ENCODE measurements at places on chromosomes 4 and X. TPM values are rescaled to one million over a fixed set of nuclear protein-coding genes. Genes with fewer than 3 reads are reported as not detected.

Gene SOWAHB
- 28.0 TPM for total RNA-seq

Gene SPANXB1
- not detected for total RNA-seq

Gene P2RY4
- 19.4 TPM for total RNA-seq

Gene EOLA2
- 39.6 TPM for total RNA-seq

Gene NUP62CL
- total RNA-seq, result 1.2 TPM

Gene MAMLD1
- total RNA-seq, result 2.5 TPM

Gene STK32B
- 0.35 TPM for total RNA-seq

DNA sequence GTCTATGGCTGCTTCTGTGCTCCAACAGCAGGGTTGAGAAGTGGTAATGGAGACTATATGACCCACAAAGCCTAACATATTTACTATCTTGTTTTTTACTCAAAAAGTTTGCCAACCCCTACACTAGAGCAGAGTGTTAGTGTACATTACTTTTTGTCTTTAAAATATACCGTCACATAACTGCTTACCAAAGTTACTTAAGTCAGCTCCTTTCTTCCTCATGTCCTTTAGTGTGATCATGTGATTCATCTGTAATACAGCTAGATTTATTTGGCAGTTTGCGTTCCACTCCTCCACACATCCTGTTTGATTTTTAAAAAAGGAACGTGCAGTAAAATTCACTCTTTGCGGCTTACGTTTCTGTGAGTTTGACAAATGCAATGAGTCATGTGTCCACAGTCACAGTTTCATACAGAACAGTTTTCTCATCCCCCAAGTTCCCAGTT lies 162.4 kb upstream of the GPRIN3 start:
- H3K4me3 ChIP-seq, result no peak overlapping the region
- H3K4me1 ChIP-seq, result no peaks in the 10 kb centered on the region
- no peak for DNase-seq
- no peak overlapping the region for H3K27ac ChIP-seq

GRCh38 chr4:48748949-48749596 lies 31.0 kb downstream of the FRYL start:
- no peaks in the 10 kb centered on the region for H3K4me1 ChIP-seq
- H3K27ac ChIP-seq, result no peak overlapping the region
- no peak for DNase-seq
- no peaks in the 10 kb centered on the region for H3K27me3 ChIP-seq

- H3K4me3 ChIP-seq, result no peak overlapping the region
- H3K27me3 ChIP-seq, result no peaks in the 10 kb centered on the region
- H3K4me1 ChIP-seq, result no peaks in the 10 kb centered on the region
- peak overlapping the region; percentile 39 for H3K27ac ChIP-seq
These were observed 15.2 kb upstream of the UVSSA start for GRCh38 chr4:1331591-1332353.

DNA sequence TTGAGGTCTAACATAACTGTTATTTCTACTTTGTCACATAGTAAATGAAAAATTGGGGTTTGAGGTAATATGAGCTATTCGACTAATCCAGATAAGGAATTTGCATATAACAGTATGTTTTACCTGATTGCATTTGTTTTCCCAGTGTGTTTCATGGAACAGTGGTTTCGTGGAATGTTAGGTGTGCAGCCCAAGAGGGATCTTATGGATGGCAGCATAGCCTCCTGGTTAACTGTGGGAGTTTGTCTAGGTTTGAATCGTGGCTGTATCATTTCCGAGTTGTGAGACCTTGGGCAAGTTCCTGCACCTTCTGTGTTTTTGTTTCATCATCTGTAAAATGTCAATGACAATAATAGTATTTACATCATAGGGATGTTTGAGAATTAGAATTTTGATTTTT lies 7.9 kb downstream of the BMPR1B start:
- no peaks in the 10 kb centered on the region for H3K27me3 ChIP-seq
- no peaks in the 10 kb centered on the region for H3K4me1 ChIP-seq
- no peaks in the 10 kb centered on the region for H3K36me3 ChIP-seq
- no peak overlapping the region for H3K4me3 ChIP-seq
- no peak for DNase-seq

DNA sequence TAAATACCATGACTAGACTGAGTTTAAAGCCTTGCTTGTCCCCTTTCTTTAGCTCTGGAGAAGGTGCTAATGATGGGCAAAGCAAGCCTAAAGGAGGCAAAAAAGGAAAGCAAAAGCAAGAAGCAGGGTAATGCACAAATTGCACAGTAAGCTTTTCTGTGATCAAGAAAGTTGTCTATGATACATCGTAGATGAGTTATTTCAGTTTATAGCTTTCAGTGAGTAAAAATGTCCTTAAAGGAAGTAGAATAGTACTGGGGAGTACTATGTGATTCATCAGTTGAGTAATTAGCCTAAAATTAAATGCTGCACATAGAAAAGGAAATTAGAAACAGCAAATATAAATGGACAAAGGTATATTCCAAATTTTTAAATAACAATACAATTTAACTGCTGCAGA lies 50.2 kb upstream of the PDE5A start:
- no peaks in the 10 kb centered on the region for H3K36me3 ChIP-seq
- no peaks in the 10 kb centered on the region for H3K4me1 ChIP-seq
- DNase-seq, result no peak
- no peak overlapping the region for H3K27ac ChIP-seq
- no peak overlapping the region for H3K4me3 ChIP-seq

- no peaks in the 10 kb centered on the region for H3K36me3 ChIP-seq
- no peak for DNase-seq
- no peak overlapping the region for H3K4me3 ChIP-seq
These were observed 537.3 kb upstream of the FTHL17 start for GRCh38 chrX:31609130-31609529.

DNA sequence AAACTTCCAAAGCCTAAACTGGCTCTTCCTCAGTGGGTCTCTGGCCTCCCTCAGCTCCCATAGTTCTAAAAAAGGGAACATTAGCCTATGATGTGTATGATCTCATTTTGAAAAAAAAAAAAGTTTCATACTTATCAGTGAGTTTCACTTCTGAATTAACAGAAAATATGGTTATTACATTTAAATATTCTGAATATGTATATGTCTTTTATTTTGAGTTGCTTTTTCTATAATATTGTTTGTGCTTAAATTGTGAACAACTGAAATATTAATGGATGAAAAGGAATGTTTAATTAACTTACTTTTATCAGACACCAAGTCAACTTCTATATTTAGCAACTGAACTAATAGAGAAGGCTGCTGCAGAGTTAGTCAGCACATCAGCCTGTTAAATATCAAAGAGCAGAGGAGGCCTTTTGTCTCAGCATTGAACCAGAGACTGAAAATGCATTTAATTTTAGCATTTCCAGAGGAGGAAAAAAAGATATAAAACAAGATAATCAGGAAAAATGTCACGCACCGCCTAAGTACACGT lies 20.4 kb upstream of the FHL1 start:
- H3K27me3 ChIP-seq, result no peaks in the 10 kb centered on the region
- peak overlapping the region; percentile 65 for H3K27ac ChIP-seq
- no peak for DNase-seq
- no peaks in the 10 kb centered on the region for H3K36me3 ChIP-seq
- no peak overlapping the region for H3K4me3 ChIP-seq

DNA sequence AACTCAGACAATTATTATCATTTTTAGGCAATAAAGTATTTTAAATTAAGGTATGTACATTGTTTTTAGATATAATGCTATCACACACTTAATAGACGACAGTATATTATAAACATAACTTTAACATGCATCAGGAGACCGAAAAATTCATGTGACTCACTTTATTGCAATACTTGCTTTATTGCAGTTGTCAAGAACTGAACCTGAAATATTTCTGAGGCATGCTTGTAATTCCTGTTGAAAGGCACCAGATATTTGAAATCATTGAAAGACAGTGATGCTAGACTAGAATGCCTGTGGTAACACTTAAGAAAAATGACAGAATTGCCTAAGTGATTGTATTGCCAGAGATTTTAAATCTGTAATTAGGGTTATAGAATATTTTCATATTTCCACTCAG lies 175.6 kb upstream of the MAGEB2 start:
- no peak for DNase-seq
- no peaks in the 10 kb centered on the region for H3K36me3 ChIP-seq
- H3K4me3 ChIP-seq, result no peak overlapping the region
- H3K27ac ChIP-seq, result no peak overlapping the region
- no peaks in the 10 kb centered on the region for H3K27me3 ChIP-seq
- no peaks in the 10 kb centered on the region for H3K4me1 ChIP-seq

DNA sequence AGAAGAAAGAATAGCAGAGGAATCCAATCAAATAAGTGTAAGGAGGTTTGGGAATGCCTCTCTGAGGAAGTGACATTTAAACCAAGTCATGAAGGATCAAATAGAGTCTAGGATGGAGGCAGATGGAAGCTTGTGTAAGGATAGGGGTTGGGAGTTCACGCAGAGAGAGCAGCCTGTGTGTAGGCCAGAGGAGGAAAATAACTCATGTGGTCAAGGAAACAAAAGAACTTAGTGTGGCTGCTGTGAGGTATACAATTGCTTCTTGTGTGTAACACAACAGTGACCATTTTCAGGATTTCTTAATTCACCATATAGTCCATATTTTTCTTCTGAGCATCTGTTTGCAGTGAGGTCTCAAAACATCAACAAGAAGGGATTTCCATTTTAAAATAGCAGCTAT lies 77.6 kb upstream of the PACRGL start:
- no peaks in the 10 kb centered on the region for H3K4me1 ChIP-seq
- DNase-seq, result no peak
- H3K27ac ChIP-seq, result no peak overlapping the region
- no peak overlapping the region for H3K4me3 ChIP-seq
- H3K36me3 ChIP-seq, result no peaks in the 10 kb centered on the region
- no peaks in the 10 kb centered on the region for H3K27me3 ChIP-seq

- no peak overlapping the region for H3K27ac ChIP-seq
- DNase-seq, result no peak
- H3K36me3 ChIP-seq, result no peaks in the 10 kb centered on the region
- no peaks in the 10 kb centered on the region for H3K27me3 ChIP-seq
- H3K4me3 ChIP-seq, result no peak overlapping the region
These were observed 790.0 kb downstream of the PCDH18 start for GRCh38 chr4:136742333-136742732.

- H3K36me3 ChIP-seq, result no peaks in the 10 kb centered on the region
- H3K27ac ChIP-seq, result no peak overlapping the region
- no peaks in the 10 kb centered on the region for H3K4me1 ChIP-seq
These were observed 38.8 kb upstream of the IGFBP7 start for GRCh38 chr4:57148831-57149505.

- no peak for DNase-seq
- H3K36me3 ChIP-seq, result no peaks in the 10 kb centered on the region
- H3K27ac ChIP-seq, result no peak overlapping the region
- H3K4me1 ChIP-seq, result no peaks in the 10 kb centered on the region
These were observed 116.4 kb upstream of the PUDP start for GRCh38 chrX:7264399-7264798.

DNA sequence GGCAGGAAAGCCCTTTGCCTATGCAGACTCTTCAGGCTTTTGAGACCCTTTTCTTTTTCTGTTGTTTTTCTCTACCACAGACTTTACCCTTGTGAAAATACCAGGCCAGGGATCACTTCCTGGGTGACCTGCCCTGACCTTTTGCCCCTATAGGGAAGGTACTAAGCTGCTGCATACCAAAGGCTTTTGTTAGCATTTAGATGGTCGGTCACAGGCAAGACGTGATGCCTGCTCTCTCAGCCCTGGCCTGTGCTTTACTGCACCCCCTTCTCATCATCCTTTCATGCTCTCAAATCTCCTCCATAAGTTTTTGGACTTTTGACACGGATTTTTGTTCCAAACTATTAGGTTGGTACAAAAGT lies 98.2 kb downstream of the ARHGAP10 start:
- H3K27ac ChIP-seq, result peak overlapping the region; percentile 34
- H3K4me1 ChIP-seq, result no peaks in the 10 kb centered on the region
- H3K27me3 ChIP-seq, result no peaks in the 10 kb centered on the region
- no peak overlapping the region for H3K4me3 ChIP-seq
- no peaks in the 10 kb centered on the region for H3K36me3 ChIP-seq

- H3K4me3 ChIP-seq, result no peak overlapping the region
- no peaks in the 10 kb centered on the region for H3K36me3 ChIP-seq
- no peak overlapping the region for H3K27ac ChIP-seq
- no peaks in the 10 kb centered on the region for H3K4me1 ChIP-seq
These were observed 107.3 kb upstream of the PRDX4 start for GRCh38 chrX:23559975-23560374.

DNA sequence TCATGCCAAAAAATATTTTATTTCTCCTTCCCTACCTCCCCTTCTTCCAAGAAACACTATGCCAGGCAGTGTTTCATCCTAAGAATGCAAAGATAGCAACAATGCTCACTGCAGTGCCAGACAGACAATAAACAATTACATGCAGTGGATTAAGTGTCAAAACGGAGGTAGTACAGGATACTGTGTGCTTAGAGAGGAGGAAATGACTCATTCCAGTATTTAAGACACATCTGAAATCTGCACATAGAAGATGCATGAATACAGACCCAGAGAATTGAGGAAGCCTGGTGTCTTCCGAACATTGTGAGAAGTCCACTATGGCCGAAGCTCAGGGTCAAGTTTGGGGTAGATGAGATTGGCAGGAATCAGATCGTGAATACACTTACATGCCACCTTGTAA lies 326.4 kb downstream of the PPP3CA start:
- no peaks in the 10 kb centered on the region for H3K27me3 ChIP-seq
- no peak overlapping the region for H3K4me3 ChIP-seq
- no peak for DNase-seq

DNA sequence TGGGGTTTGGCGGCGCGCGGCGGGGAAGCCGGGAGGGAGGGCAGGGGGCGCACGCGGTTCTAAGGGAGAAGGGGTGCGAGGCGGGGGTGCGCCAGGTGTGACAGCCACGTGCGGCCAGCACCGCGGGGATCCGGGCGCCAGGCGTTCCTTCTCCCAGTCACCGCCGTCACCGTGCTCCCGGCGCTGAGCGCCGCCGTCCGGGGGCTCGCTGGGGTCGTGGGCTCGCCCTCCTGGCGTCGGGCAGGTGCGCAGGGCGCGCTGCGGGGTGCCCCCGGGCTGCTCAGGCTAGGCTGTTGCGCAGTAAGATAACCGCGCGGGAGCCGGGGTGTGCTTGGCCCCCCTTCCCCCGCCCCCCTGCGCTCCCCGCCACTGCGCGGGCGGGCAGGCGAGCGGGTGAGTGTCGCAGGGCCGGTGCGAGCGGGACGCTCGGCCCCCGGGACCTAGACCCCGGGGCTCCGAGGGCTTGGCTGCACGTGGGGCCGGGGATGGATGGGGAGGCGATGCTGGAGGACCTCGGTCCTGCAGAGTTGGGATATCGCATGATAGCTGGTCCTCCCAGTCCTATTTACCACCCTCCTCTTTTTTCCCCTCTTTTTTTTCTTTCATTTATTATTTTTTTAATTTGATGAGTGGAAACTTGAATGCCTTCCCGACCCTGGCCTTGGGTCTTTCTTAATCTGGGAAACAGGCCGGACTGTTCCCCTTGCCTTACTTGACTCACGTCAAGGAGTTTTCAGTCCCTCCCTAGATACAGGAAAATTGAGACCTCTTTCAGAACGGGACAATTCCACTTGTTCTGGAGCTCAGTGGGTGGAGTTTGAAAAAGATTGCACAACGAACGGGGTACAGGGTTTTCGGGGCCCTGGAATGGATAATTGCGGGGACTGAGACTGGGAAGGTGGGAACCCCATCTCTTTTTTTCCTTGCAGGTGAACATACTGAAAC lies 797 bp downstream of the TXLNG start:
- DNase-seq, result peak; percentile 61
- peak overlapping the region; percentile 87 for H3K4me3 ChIP-seq

GRCh38 chr4:8039853-8040252 lies 100.2 kb upstream of the AFAP1 start:
- H3K4me1 ChIP-seq, result no peaks in the 10 kb centered on the region
- no peaks in the 10 kb centered on the region for H3K36me3 ChIP-seq
- H3K27me3 ChIP-seq, result no peaks in the 10 kb centered on the region
- H3K4me3 ChIP-seq, result no peak overlapping the region

- no peaks in the 10 kb centered on the region for H3K4me1 ChIP-seq
- no peak overlapping the region for H3K27ac ChIP-seq
- no peak for DNase-seq
- no peaks in the 10 kb centered on the region for H3K27me3 ChIP-seq
- H3K36me3 ChIP-seq, result no peaks in the 10 kb centered on the region
These were observed 2.2 kb upstream of the CFI start for GRCh38 chr4:109803924-109804571.
